ENCODE measurements at places on chromosomes 7 and 10.
A peak's percentile ranks its signal among the peaks of the same experiment; 100 is the strongest.

DNA sequence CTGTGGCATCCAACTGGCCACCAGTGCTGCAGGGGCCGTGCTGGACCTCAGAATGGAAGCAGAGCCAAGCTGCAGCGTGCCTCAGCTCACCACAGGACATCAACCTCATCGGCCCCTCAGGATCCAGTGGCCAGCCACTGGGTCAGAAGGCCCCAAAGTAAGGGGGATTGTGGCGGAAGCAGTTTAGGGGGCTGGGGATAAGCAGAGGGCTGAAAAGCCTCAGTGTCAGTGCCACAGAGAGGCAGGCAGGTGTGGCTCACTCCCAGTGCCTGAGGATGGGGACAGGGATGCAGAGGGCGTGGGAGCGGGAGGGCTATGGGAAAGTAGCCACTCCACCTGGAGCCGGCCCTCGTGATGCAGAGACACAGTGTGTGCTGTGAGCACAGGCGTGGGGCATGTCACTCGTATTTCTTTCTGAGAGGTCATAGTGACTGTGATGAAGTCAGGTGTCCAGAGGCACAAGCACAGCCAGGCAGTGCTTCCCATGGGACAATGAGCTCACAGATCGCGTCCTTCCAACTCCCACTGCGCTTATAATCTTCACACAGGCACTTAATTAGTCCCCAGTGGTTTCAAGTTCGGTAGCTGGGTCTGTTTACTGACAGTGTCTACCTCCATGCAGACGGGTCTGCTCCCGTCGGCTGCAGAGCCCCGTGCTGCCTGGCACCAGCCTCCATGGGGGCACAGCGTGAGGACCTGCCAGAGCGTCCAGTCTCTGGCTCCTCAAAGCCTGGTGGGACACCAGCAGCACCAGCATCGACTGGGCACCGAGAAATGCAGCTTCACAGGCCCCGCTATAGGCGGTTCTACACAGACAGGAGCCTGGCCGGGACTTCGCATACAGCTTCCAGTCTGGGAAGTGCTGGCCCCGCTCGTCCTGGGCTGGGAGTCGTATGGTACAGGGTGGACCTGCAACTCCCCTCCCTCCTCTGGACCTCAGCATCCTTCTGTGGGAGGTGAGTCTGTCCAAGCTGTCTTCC is 42.9 kb upstream of the CNPY1 start:
- DNase-seq = no peak

DNA sequence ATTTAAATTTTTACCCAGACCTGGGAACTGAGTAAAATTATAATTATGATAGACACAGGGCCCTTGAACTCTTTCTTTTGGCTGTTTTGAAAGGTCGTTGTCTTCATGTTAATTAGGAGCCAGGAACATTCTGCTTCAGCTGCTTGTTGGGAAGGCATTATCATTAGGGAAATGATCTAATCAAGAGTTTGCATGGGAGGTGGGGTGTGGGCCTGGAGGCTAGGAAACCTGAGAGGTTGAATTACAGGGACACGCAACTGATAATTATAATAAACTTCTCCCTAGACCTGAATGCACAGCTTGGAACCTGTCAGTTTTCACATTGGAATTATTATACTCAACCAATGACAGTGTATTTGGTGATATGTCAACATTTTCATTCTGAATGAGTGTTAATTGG is 237.7 kb downstream of the CACNB2 start:
- DNase-seq = no peak

GRCh38 chr10:131996466-131997365 is 15.0 kb upstream of the BNIP3 start:
- no peak for DNase-seq

GRCh38 chr10:124802313-124802675 is 675 bp downstream of the ABRAXAS2 start:
- no peak for DNase-seq

GRCh38 chr10:58266003-58266825 is 1.5 kb downstream of the IPMK start:
- peak; percentile 27 for DNase-seq

DNA sequence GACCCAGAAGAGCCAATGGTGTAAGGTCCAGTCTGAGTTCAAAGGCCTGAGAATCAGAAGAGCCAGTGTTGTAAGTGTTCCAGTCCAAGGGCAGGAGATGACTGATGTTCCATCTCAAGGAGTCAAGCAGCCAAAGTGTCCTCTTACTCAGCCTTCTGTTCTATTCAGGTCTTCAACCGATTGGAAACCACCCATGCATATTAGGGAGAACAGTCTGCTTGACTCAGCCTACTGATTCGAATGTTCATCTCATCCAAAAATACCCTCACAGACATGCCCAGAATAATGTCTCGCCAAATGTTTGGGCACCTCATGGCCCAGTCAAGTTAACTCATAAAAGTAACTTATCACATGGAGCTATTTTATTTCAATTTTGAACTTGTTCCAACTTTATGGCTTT is 2.9 kb upstream of the WDFY4 start:
- DNase-seq = no peak

GRCh38 chr10:25226775-25227682 is 52.2 kb downstream of the GPR158 start:
- DNase-seq = no peak

DNA sequence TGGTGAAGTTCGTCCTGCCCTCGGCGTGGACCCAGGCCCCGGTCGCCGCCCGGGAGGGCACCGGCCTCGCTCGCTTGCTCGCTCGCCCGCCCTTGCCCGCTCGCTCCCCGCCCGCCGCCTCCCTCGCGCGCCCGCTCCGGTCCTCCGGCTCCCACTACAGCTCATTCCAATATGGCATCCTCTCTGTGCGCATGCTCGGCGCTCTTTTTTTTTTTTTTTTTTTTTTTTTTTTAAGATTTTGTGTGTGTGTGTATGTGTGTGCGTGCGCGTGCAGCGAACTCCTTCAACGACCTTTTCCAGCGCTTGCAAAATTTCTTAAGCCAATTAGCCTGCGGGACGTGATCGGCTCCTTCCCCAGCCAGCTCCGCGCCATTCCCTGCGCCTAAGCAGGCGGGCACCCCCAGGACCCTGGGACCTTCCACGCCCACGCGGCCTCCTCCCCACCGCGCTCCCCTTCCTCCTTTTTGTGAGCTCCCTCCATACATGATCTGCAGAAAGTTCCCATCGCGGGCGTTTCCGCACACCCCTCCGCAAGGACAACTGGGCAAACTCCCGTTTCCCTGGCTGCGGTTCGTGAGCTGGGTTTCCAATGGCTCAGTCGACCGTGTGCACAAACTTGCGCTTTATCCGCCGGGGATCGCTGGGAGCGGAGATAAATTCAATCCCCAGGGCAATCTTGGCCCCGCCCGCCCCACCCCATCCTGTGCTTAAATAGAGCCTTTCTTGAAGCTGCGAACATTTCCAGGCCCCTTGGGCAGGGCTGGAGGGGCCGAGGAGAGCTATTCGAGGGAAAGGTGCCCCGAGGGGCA is at the start of gene SFMBT2:
TSS of gene SFMBT2 (minus strand) at position 173 of the 809 bp plus-strand sequence. CDS start 29,136 bp downstream, outside the sequence.
- peak; percentile 16 for DNase-seq

GRCh38 chr10:131775433-131775832 is 125.4 kb upstream of the PPP2R2D start:
- no peak for DNase-seq

DNA sequence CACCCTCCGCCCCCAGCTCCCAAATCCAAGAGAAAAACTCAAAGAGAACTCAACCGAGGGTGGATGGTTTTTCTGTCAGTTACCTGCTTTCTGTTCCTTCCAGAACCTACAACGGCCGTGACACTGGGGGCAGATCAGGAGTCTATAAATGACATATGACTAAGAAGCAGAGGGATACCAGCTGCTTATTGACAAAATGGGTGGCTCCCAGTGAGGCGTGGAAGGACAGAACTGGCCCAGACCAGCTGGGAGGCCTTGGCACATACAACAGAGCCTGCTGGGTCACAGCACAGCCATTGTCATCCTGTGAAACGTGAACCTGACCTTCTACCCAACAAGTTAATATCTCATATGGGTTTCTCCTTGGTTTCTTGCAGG is 84.3 kb upstream of the ADRB1 start:
- DNase-seq = no peak

- DNase-seq = no peak
These were observed 175.4 kb downstream of the SKAP2 start for GRCh38 chr7:26688936-26689506.

- no peak for DNase-seq
These were observed 13.6 kb downstream of the PNLIPRP2 start for GRCh38 chr10:116634126-116634975.

- no peak for DNase-seq
These were observed 84.0 kb upstream of the BTBD16 start for GRCh38 chr10:122186816-122187810.

DNA sequence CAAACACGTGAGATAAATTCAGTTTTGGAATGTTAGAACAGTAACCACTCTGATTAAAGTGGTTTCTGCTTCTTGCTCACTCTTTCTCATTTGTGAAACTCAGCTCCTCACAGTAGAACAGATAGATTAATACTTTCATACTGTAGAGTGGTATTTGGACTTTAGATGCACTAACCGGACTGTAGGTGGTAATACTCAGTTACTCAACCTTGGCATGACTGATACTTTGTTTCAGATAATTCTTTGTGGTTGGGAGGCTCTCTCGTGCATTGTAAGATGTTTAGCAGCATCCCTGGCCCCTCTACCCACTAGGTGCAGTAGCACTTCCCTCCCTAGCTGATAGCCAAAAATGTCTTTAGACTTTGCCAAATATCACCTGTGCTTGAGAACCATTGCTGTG is 37.6 kb downstream of the MCU start:
- peak; percentile 1 for DNase-seq

- DNase-seq = no peak
These were observed 87.9 kb upstream of the KAT6B start for GRCh38 chr10:74738542-74738941.

GRCh38 chr7:23175938-23176337 is 5.9 kb upstream of the NUP42 start:
- no peak for DNase-seq

DNA sequence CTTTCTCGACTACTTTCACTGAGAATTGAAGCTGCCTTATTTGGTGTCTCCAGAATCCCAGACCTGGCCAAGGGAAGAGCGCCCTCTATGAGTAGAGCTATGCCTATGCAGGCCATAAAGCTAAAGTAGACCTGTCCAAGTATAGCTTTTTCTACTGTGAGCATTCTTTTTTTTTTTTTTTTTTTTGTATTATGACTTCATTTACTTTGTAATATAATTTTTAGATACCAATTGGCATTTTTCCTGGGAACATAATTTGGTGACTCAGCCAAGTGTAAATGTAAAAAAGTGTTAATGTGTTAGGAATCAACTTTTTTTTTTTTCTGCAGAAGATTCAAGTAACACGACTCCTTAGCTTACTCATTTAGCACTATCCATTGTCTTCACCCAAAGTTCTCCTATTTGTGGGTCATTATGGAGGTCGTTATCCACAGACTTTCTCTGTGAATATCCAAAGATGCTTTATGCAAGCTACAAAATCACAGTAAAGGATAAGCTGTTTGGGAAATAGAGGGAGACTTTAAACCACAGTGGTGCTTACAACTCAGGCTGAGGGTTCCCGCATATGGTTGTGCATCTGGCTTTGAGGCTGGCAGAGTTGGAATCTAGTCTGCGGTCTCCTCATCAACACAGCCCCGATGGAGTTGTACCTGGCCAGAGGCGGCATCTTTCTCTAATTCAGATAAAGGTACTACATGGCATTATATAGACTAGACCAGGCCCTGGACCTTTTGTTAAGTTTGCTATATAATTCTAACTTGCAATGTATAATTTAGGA is 1040.2 kb upstream of the SORCS1 start:
- no peak for DNase-seq

DNA sequence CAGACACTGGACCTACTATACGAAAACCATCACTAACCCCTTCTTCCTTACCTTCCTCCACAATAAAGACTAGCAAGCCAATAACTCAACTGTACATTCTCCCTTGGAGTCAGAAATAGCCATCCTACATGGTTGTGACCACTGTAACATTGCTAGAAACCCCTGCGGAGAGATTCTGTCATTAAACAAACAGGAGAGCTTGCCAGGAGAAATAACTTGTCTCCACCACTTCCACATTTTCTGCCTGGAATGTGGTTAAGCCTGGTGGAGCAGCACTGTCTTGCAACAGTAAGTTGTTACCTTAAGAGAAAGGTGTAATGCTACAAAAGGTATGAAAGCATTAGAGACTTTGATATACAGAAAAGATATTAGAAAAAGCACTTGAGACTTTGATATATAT is 45.8 kb downstream of the THSD7A start:
- DNase-seq = no peak

DNA sequence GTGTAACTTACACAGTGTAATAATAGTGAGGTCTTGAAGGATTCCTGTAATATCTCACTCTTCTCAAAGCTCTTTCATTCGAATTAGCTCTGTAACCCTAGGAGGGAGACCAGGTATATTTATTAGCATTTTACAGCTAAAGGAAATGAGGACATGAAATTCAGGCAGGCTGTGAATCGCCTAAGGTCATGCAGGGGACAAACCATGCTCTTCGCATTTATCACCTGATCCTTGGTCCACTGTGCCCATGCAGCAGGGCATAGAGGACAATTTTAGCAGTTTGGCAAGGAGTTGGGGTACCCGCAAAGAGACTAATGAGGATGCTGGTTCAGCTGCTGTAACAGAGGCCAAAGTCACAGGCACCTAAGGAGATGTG is 14.8 kb upstream of the LAMB1 start:
- no peak for DNase-seq

- no peak for DNase-seq
These were observed 176.8 kb downstream of the C7orf25 start for GRCh38 chr7:42735081-42735480.

Measured in activated CD4-positive, alpha-beta T cell treated with anti-CD3 and anti-CD28 coated beads, Interleukin-2, amount 50 U/mL, for 24 hours (primary cell).